ENCODE measurements at places on chromosomes 5 and 9.
A peak's percentile ranks its signal among the peaks of the same experiment; 100 is the strongest.

- no peak for DNase-seq
Observed at GRCh38 chr5:127839072-127839471, 135.9 kb downstream of the CCDC192 start.

DNA sequence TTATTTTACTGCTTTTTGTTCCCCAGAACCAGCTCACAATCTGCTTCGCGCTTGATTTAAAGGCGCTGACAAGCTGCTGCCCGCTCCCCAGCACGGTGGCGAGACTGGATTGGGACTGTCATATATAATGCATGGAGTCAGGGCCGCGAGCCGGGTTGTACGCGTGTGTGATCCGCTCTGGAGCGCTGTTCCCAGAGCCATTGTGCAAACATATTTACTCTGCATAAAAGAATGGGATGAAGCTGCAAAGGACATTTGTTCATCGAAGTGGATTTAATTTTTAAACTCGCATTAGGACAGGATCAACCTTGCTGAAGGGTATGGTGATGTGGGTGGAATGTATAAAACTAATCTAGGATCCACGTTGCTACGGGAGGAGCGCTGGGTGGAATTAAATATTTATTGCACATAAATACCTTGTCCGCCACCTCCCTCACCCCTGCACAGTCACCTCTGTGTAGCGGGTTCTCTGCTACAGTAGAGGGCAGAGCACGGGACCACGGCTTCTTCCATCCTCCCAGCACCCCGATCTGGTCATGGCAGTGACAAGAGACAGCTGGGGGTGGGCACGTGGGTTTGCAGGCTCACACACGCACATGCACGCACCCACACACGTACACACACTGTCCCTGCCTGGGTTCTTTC, 18.1 kb upstream of the FCN1 start:
- DNase-seq, result no peak

DNA sequence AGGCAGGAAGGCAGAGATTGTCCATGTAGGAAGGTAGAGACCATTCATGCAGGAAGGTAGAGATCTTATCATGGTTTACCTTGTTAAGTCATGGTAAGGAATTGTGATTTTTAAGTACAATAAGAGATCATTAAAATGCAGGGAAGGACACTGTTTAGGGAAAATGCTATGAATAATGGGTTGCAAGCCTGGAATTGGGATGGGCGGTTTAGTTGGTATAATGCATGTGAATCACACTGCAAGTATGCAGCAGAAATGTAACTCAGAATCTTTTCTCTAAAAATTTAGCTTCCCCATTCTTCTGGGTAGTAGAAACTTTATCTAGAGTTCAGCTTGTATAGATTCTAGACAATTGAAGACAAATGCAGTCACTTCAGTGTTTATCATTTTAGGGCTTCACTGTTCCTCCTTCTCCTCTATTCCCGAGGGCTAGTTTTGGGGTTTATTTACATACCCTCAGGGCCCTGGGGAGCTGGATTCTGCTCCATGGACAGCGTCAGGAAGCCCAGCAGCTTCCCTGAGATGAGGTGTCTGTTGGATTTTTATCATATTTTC, 212.0 kb downstream of the SREK1 start:
- DNase-seq, result no peak

GRCh38 chr5:134113902-134114875, at the start of gene TCF7:
Gene TCF7 (plus strand): TSS chr5:134114681. CDS start chr5:134114907, 226 bp downstream.
- DNase-seq, result peak; percentile 69

DNA sequence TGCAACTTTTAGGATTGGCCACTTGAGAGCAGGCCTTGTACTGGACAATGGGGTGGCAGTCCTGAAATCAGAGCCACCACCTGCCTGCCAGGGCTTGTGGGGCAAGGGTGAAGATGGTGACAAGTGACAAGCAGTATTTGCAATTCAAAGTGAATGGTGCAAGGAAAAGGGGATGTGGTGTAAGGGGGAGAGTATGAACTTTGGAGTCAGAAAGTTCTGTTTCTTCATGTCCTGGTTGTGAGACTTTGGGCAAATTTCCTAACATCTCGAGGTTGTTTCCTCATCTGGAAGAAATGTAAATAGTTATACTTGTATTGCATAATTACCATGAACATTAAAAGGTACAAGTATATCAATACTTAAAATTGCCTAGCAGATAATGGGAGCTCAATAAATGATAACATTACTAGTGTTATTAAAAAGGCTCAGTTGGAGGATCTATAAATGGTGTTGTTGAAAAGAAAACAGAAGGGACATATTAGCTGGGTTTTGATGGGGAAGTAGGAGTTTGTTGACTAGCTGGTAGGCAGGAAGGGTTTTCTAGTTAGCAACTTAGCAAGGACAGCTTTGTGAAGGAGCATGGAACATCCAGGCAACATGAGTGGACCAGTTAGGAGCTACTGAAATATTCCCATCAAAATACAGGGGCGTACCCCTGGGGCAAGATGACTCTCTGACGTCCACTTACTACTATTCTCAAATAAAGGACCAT, 21.3 kb upstream of the MEGF9 start:
- no peak for DNase-seq

- no peak for DNase-seq
Observed at GRCh38 chr5:154140381-154140780, 50.2 kb upstream of the GALNT10 start.

- DNase-seq, result no peak
Observed at GRCh38 chr5:112372543-112372942, 46.5 kb downstream of the EPB41L4A start.

GRCh38 chr9:115804206-115804605, 349.4 kb upstream of the PAPPA start:
- DNase-seq, result no peak

- DNase-seq, result no peak
Observed at GRCh38 chr9:95261890-95262289, 55.6 kb downstream of the FANCC start.

- DNase-seq, result no peak
Observed at GRCh38 chr5:146945617-146946084, 67.1 kb upstream of the PPP2R2B start.

DNA sequence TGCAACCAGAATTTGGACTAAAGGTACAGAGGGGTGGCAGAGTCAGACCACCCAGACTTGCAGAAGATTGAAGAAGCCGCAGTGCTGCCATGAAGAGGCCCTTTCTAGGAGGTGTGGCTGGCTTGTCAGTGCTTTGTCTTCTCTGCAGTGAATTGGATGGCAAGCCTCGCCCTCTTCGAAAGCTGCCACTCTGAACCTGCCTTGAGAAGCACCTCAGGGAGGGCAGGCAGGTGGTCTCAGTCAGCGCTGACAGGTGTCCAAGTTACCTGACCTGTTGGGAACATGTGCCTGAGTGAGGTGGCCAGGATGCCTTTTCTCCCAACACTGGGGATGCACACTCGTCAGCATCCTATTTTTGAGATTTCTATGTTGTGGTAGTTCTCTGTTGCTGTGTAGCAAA, 6.2 kb downstream of the TENT4A start:
- DNase-seq, result no peak

DNA sequence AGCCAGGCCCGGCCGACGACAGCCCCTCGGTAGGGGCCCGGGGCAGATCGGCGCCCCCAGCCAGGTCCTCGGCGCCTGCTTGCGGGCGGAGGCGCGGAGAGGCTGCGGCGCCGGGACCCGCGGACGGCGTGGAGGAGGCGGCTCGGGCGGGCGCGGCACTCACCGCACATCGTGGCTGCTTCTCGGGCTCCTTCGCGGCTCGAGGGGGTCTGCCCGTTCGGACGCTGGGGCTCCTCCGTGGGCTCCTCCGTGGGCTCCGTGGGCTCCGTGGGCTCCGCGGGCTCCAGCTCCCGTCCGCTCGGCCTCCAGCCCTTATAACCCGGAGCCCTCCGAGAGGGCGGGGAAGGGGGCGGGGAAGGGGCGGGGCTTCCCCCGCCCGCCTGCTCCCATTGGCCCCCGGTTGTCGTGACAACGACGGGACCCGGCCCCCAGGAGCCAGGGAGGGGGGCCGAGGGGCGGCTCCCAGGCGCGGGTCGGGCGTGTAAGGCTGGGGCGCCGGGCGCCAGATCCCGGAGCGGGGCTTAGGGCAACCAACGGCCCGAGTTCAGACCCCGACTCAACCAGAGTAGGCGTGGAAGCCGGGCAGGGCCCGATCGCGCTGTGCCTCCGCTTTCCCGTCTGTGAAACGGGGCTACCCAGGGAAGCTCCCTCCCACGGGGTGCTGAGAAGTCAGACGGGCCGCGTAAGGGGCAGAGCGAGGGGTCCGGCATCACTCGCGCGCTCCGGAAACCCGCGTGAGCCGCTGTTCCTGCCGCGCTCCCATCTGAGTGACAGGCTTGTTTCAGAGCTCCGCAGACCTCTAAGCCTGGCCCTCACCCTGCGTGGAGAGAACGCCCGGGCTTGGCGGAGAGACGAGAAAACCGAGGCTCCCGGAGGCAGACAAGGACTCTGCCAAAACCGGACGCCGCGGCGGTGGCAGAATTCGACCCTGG, at the start of gene GFPT2:
Gene GFPT2 (minus strand): TSS at position 289 of the 932 bp plus-strand sequence. CDS start 119 bp downstream, at position 170.
- peak; percentile 82 for DNase-seq

Measured in left ventricle myocardium inferior (tissue), 1 donor.